Smooth muscle cell of the coronary artery (primary cell): ENCODE measurements at places on chromosomes 5 and 9. TPM values are rescaled to one million over a fixed set of nuclear protein-coding genes. Genes with fewer than 3 reads are reported as not detected.

Gene PCSK5
- 5.0 and 9.8 TPM in 2 replicates for total RNA-seq

Gene ENTPD2
- not detected in 2 replicates for total RNA-seq

Gene RGMB
- total RNA-seq: 7.8 and 62.9 TPM in 2 replicates

Gene FAM163B
- total RNA-seq: not detected in 2 replicates

Gene FAM219A
- 3.0 and 5.7 TPM in 2 replicates for total RNA-seq

Gene ANKRD55
- total RNA-seq: not detected in 2 replicates

Gene WDR55
- total RNA-seq: 25.9 and 27.7 TPM in 2 replicates

Gene CAVIN4
- total RNA-seq: 1.1 and 1.4 TPM in 2 replicates

Gene EEIG1
- 4.7 and 5.9 TPM in 2 replicates for total RNA-seq

Gene INSL4
- not detected in 2 replicates for total RNA-seq

Gene SEMA6A
- under 0.01 and 0.08 TPM in 2 replicates for total RNA-seq

Gene GDNF
- 0.15 and 0.35 TPM in 2 replicates for total RNA-seq

Gene FABP6
- not detected in 2 replicates for total RNA-seq

Gene FAM81B
- total RNA-seq: not detected in 2 replicates

Gene IFNA5
- total RNA-seq: not detected in 2 replicates

Gene SPATA31A3
- total RNA-seq: not detected in 2 replicates

Gene RPL35
- total RNA-seq: 3,385 and 4,079 TPM in 2 replicates

Gene TEK
- total RNA-seq: 0.23 and 29.1 TPM in 2 replicates

Gene MGAT1
- 61.0 and 62.0 TPM in 2 replicates for total RNA-seq

Gene ANKRD34B
- not detected in 2 replicates for total RNA-seq

Gene GHR
- total RNA-seq: 2.0 and 4.4 TPM in 2 replicates

Gene PCDHB2
- total RNA-seq: 1.1 and 3.7 TPM in 2 replicates

Gene PCDHB5
- 2.3 and 3.7 TPM in 2 replicates for total RNA-seq

Gene PCDHB13
- 0.59 and 0.75 TPM in 2 replicates for total RNA-seq

Gene CCL27
- total RNA-seq: 0.47 TPM in 1 of 2 replicates, not detected in the other

Gene ANKRD33B
- 3.1 and 5.5 TPM in 2 replicates for total RNA-seq

Gene PLAC8L1
- total RNA-seq: not detected in 2 replicates

Gene C5orf58
- not detected in 2 replicates for total RNA-seq

Gene PLEKHG4B
- under 0.01 TPM in 1 of 2 replicates, not detected in the other for total RNA-seq

Gene C5
- total RNA-seq: 2.2 and 3.7 TPM in 2 replicates

Gene SLC27A6
- under 0.01 TPM in 1 of 2 replicates, not detected in the other for total RNA-seq

Gene ADAMTS13
- total RNA-seq: 1.8 and 3.5 TPM in 2 replicates

Gene GABBR2
- total RNA-seq: 0.23 TPM in 1 of 2 replicates, not detected in the other

Gene TNC
- 2.1 and 34.2 TPM in 2 replicates for total RNA-seq

Gene DBH
- not detected in 2 replicates for total RNA-seq

Gene FOXD4L3
- 0.08 TPM in 1 of 2 replicates, not detected in the other for total RNA-seq

Gene ARID3C
- 0.08 TPM in 1 of 2 replicates, not detected in the other for total RNA-seq

Gene ZFR
- 50.1 and 52.5 TPM in 2 replicates for total RNA-seq

Gene RNF183
- total RNA-seq: not detected in 2 replicates

Gene CATSPER3
- 0.08 TPM in 1 of 2 replicates, not detected in the other for total RNA-seq

Gene PCDHB8
- 0.23 and 0.35 TPM in 2 replicates for total RNA-seq

Gene MAML1
- 2.2 and 4.7 TPM in 2 replicates for total RNA-seq

Gene SPATA31D4
- not detected in 2 replicates for total RNA-seq

Gene BARX1
- total RNA-seq: not detected in 2 replicates

Gene DOCK2
- total RNA-seq: 0.75 and 4.4 TPM in 2 replicates

Gene WNT8A
- not detected in 2 replicates for total RNA-seq

Gene DAB2IP
- 7.7 and 34.0 TPM in 2 replicates for total RNA-seq

Gene PCDHGA9
- 1.7 and 2.8 TPM in 2 replicates for total RNA-seq

Gene FAM78A
- total RNA-seq: 0.30 and 0.59 TPM in 2 replicates

Gene CNTFR
- 0.12 TPM in 1 of 2 replicates, not detected in the other for total RNA-seq

Gene ELP1
- total RNA-seq: 22.0 and 26.2 TPM in 2 replicates

Gene GZMA
- 0.08 TPM in 1 of 2 replicates, not detected in the other for total RNA-seq
